ENCODE measurements at places on chromosomes 11 and 22.

- DNase-seq = peak; percentile 87
Measured at GRCh38 chr22:38203855-38204514, 2.2 kb downstream of the MAFF start.

DNA sequence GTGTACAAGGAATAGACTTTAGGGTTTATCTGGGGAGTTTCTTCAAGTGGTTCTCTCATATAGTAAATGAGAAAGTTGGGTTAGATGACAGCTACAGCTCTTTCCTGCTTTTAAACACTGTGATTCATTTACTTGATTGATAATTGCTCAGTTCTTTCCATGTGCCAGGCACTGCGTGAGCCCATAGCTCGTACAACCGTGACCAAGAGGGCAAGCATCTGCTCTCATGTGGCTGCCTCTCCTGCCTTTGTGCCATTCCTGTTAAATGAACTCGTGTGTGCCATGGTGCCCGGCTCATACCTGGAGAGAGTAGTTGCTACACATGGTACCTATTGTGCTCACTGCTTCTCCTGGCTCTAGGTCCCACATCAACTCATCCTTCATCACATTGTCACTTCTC is 206.3 kb downstream of the SNX19 start:
- no peak for DNase-seq

DNA sequence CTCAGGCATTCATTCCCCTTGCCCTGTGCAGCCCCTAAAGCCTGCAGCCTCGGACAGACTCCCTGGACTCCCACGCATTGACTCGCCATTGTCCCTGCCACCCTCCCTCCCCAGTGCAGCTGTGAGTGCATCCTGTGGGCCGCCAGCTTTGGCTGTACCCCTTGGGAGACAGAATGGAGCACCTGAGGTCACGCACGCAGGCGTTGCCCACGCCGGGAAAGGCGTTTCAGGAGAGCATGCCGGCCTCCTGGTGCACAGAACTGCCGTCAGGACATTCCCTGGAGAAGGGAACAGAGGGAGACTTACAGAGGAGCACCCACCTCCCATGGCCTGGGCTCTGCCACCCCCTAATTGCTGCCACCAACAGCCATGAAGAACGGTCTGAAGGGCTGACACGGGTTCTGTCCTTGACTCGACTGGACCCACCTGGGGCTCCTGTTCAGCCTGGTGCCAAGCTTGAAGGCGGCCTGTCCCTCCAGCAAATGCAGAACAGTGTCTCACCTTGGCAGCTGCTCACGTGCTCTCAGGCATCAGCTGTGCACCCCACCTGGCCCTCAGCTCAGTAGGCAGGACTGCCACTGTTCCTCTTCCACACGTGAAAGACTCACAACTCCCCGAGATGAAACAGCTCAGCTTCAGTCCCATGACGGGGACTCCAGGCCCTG is 503.8 kb downstream of the BRD1 start:
- DNase-seq = no peak

GRCh38 chr22:40407831-40408717 is 37.7 kb downstream of the SGSM3 start:
- no peak for DNase-seq

DNA sequence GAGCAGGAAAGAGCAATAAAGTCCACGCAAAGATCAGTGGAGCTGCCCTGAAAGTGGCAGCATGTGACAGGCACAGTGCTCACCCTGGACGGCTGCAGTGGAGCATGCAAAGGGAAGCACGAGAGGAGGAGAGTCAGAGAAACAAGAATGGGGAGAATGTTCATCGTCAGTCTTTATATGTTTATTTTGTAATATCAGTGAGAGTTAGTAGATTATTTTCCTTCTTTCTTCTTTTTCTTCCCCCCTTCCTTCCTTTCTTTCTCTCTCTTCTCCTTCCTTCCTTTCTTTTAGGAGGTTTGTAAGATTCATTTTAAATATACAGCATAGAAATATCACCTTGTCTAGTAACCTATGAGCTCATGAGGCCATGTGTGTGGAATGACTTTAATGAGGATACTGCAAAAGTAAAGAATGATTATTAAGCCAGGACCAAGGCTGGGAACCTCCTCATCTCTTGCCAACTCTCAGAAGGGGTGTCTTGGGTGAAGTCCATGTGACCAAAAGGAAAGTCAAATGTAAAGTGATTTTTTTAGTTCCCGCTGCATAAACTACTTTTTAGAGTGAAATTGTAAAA is 321.1 kb downstream of the AASDHPPT start:
- peak; percentile 23 for DNase-seq

DNA sequence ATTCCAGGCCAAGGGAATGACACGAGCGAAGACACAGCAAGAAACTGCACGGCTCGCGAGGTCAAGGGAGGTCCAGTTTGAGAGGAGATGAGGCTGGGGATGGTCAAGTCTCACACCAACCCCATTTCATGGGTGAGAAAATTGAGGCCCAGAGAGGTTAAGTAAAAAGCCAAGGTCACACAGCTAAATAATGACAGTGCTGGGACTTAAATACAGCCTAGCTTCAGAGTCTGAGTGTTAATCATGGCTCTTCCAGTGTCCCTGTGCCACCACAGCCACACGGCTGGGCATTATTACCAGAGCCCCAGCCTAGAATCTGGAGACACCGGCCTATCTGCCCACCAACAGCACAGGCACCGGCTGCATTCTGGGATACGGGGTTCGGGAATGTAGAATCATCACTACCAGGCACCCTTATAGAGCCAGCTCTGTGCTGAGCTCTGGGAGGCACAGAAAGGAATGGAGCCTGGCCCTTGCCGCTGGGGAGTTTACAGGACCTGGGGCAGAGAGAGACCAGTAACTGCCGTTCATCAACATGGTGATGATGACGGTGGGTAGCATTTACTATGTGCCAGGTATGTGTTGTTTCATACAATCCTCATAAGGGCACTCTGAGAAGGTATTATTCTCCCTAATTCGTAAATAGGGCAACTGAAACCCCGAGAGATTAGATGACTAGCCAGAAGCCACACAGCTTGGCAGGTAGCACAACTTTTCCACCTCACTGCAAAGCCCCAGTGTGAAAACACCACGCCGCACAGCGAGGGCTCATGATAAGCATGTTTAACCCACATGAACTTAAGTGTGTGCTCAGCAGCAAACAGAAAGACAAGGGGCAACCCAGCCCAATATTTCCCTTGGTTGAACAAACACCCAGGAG is 51.8 kb downstream of the CD6 start:
- no peak for DNase-seq

DNA sequence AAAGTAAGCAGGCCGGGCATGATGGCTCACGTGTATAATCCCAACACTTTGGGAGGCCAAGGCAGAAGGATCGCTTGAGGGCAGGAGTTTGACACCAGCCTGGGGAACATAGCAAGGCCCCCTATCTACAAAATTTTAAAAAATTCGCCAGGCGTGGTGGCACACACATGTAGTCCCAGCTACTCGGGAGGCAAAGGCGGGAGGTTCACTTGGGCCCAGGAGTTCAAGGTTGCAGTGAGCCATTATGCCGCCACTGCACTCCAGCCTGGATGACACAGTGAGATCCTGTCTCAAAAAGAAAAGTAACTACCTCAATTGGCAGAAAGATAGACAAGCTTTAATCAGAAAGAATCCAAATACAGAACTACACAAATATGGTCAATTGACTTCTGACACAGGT is 31.0 kb downstream of the CADM1 start:
- no peak for DNase-seq

DNA sequence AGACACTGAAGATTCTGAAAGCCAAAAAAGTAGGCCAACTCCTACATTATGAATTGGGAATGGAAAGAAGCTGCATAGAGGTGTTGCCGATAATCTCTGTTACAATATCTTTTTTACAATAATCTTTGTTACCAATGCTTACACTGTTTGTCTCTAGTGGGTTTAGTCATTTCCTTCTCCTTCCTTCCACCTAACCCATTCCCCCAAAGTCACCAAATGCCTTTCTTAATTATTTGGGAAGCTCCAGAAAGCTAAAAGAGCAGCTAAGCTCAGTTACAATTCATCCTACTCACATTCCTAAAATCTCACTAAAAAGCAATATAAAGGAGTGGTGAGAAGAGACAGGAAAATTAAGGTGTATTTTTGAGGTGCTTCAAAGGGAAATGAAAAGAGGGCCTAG is 313.7 kb downstream of the SWAP70 start:
- peak; percentile 25 for DNase-seq

Data from HT1080 (cell line).